Anterior cingulate cortex (tissue), 58 donors: ENCODE measurements at places on chromosomes 1 and 21.

DNA sequence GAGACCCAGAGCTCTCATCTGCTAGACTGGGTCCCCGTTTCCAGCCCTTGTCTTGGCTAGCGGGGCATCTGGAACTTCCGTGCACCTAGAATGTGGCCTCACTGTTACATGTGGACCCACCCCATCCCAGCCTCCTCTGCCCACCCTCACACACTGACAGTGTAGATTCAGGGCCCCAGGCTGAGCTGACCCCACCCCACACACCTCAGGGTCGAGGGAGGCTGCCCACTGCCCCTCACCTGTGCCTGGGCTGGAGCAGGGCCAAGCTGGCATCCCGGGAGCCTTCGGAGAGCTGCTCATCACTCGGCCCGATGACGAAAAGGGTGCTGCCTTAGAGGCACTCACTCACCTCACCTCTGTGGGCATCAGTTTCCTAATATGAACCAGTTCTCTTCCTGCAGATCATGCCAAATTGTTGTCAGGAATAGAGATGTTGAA, 11.1 kb downstream of the ACOT11 start:
- no peak for DNase-seq

- no peak for DNase-seq
Observed at GRCh38 chr21:38139380-38140168, 117.2 kb upstream of the KCNJ15 start.

DNA sequence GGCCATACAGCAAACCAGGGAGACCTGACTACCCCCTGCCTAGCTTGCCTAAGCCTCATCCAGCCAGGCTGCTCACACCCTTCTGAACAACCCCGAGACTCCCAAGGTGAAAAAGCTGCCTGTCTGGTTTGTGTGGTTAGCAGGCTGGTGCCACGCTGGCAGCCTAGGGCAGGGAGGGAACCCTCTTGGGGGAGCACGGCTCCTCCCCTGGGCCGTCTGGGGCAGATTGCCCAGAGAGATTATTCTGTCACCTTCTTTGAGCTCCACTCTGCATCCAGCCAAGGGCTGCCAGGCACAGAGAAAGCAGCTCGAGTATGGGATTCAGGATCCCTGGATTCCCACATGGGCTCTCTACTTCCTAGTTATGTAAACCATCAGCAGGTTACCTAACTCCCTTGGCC, 27.5 kb upstream of the TCEA3 start:
- DNase-seq: no peak

GRCh38 chr1:243970077-243970476, 81.0 kb upstream of the ZBTB18 start:
- no peak for DNase-seq

GRCh38 chr1:238458899-238459298, 568.2 kb upstream of the ZP4 start:
- no peak for DNase-seq
